NCI-H2081 treated with DMSO at 0.1 percent for 48 hours (cell line): ENCODE measurements at places on chromosomes 6 and 20.

GRCh38 chr6:10759884-10760329, 12.3 kb downstream of the TMEM14B start:
- DNase-seq, result no peak

- no peak for DNase-seq
These were observed 515.2 kb upstream of the SULF2 start for GRCh38 chr20:48300529-48300928.

GRCh38 chr20:9739991-9740390, 98.9 kb downstream of the PAK5 start:
- no peak for DNase-seq

DNA sequence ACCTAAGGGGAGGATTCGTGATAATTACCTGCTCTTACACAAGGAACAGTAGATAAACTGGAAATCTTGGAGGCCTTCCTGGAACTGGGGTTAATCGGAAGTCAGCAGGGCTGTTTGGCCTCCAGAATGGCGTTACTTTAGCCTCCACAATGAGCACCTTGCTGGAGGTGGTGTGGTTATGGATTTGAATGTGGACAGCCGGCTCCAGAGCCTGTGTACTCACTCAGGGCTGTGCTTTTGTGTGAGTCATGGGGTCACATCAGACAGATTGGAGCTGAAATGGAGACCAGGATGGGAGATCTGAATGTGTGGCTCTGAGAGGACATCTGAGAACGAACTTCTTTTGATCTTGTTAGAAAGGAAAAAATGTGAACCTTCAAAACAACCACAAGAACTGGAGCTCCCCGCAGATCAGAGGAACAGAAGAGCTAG, 30.4 kb downstream of the IGF2R start:
- no peak for DNase-seq

DNA sequence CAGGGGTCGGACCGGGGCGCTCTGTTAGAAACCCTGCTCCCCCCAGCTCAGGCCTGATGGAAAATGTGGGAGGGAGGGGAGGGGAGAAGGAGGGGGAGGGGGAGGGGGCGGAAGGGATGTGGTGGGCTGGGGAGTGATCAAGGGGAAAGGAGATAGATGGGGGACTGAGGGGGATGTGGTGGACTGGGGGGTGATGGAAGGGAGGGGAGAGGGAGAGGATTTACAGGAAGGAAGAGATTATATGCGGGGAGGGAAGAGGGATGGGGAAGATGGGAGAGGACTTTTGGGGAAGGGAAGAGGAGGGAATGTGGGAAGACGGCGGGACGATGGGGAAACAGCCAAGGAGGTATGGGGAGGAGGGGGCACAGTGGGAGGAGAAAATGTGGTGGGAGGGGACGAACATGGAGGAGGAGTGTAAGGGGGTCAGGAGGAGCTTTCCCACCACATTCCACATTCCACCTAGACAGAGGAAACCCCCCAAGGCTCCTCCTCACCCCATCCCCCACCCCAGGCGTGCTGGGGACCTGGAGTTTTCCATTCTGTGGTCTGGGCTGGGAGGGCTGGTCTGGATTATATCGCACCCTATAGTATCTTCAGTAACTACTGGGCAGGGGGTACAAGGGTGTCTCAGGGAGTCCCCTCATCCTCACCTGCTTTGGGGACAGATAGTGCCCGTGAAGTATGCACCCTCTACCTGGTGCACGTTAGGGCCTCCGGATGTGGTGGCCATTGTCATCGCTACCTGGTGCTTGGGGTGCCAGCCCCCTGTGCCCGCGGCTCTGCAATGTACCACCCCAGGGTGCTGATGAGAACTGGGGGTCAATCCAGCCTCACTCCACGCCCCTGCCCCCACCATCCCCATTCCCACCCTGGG, 578 bp upstream of the PTGIS start:
- no peak for DNase-seq

- DNase-seq, result no peak
These were observed 11.2 kb downstream of the CD83 start for GRCh38 chr6:14128746-14129145.

- DNase-seq, result no peak
These were observed 27.3 kb downstream of the SRSF3 start for GRCh38 chr6:36621371-36621855.

- no peak for DNase-seq
These were observed 60.2 kb upstream of the RPS6KA2 start for GRCh38 chr6:166687070-166687878.

DNA sequence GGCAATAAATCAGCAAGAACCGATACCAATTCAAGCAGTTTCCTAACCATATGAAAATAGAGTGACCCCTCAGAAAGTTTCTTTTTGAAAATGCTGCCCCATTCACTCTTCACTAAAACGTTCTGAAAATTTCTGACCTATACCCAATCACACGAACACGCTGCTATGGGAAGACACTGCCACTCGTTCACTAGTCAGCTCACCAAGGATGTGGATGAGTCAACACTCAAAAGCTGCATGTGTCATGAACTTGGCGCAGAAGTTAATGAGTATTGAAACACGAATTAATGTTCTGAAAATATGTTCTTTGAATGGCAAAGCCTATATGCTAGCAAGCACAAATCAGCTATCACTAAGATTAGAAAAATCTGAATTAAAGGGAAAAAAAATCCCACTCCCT, 84.2 kb downstream of the PREP start:
- DNase-seq, result no peak

DNA sequence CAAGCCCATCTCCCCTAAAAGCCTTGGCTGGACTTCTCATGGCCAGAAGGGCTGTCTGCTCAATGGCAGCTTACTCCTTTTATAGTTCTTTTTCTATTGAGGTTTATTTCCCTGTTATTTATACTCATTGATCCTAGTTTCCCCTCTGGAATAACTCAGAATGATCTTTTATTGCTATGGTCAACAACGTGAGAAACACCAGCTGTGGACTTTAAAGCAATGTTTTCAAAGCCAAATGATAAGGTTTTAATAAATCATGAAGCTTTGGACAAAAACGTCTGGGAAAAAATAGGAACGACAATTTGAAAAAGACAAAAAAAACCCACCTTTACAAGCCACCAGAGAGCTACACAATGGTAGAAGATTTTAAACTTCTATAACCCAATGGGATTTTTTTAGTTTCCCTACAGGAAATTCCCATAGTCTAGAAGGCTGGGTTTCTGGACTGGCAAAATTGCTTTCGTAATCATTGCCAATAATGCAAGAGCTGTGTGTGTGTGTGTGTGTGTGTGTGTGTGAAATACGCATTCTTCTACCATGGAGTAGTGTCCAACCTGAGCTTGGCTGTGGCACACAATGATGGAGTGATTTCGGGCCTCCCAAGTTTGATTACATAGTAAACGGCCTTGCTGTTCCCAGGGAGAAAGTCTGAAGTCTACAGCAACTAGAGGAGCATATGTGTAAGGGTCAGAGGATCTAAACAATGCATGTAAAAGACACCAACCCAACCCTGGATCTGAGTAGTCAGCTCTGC, 396.0 kb downstream of the SYNE1 start:
- DNase-seq, result no peak

- peak; percentile 63 for DNase-seq
These were observed 125.9 kb upstream of the INSM1 start for GRCh38 chr20:20241976-20242375.

DNA sequence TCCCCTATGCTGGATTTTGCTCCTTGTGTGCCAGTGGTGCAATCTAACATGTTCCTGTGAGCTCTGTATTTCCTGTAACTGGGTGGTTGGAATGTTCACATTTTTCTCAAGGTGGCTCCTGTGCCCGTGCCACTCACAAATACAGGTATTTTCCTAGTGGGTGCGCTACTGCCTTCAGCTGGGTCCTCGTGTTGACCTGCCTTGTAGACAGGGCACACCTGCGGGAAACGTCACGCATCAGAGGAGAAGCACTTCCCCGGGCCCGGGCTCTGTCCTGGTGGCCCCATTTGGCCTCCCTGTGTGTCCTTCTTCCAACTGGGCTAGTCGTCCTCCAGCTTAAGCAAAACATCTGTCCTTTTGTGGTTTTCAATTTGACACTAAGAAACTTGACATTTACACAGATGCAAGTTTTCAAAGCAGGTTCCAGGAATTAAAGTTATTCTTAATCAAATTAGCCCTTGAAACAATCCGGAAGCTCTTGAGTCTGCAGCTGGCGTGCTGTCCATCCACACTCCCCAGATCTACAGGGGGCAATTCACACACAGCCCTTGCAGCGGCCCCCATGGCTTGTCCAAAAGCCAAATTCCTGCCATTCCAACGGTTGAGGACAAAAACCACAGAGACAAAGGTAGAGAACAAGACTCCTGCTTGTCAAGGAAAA, 275.1 kb downstream of the CDC5L start:
- DNase-seq, result no peak

- no peak for DNase-seq
These were observed 43.6 kb downstream of the ADTRP start for GRCh38 chr6:11734861-11735613.

GRCh38 chr6:26043384-26044139, 43.7 kb upstream of the HFE start:
- DNase-seq, result no peak

- no peak for DNase-seq
These were observed 19.3 kb downstream of the HIVEP2 start for GRCh38 chr6:142925575-142926110.

DNA sequence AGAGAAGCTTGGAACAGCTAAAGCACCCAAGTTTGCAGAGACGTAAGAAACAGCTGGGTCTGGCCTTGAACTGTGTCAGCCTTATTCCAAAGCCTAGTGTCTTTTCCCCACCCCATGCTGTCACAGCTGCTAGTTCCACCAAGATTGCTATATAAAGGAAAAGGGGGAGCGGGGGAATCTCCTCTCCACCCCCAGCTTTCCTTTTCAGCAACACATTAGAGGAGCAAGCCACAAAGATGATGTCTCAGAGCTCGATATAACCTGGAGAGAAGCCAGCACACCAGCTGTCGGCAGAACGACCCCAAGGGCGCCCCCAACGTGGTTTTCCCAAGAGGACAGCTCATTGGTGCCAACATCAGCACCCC, 36.5 kb downstream of the ATP9A start:
- no peak for DNase-seq

DNA sequence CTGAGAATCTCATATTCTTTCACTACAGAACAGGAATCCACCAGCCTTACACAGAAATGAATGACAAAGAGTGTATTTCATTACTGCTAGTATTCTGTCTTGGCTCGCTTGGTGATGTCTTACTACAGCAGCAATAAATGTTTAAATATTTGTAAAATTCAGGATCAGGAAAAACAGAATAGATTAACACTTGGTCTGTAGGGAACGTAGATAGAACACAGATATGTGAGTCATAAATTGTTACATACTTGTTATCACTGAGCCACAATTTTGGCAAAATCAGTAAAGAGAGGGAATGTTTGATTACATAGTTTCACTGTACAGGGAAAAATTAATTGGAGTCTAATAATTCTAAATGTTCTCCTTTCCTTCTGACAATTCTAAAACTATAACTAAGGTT, 11.0 kb downstream of the SHPRH start:
- DNase-seq, result no peak

- DNase-seq, result no peak
These were observed 52.6 kb upstream of the SALL4 start for GRCh38 chr20:51854921-51855320.

DNA sequence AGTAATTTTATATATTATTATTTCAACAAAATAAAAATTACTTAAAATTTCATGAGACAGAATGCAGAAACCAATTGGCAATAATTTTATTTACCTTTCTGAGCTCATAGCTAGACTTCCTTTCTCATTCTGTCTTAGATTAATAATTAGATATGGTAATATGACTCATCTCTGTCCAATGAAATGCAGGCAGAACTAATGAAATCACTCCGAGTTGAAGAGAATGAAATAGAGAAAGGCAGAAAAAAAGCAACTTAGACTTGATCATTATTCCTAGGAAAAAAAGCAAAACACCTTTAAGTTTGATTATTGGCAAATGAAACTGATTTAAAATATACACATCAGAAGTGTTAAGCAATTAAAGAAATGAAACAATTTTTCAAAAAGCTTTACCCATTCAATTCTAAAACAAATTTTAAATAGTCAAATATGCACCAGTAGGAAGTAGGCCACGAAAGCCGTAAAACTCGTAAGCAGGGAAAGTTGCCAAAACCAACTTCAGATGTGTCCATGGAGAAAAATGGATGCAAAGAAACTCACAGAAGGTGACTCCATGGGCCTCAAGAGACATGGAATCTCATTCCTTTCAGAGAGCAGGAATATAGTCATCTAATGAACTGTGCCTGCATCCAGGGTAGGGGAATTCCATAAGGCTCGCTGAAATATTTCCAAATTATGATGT, 293.8 kb upstream of the RGS17 start:
- no peak for DNase-seq

GRCh38 chr20:22370137-22370536, 214.2 kb downstream of the FOXA2 start:
- DNase-seq, result no peak

- no peak for DNase-seq
These were observed 95.3 kb downstream of the RNGTT start for GRCh38 chr6:88867841-88868731.

DNA sequence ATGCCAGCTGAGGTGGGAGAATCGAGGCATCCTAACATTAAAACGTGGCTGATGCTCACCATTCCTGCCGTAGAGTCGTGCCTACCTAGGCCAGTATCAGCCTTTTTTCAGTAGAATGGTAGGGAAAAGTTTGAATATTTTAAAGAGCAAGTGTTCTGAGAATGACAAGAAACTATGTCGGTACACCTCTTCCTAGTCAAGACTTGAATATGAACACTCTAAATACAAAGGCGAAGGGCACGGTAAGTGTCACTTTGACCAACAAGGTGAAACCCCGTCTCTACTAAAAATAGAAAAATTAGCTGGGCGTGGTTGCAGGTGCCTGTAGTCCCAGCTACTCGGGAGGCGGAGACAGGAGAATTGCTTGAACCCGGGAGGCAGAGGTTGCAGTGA, 1.0 kb downstream of the GINM1 start:
- no peak for DNase-seq

- no peak for DNase-seq
These were observed 22.9 kb upstream of the NPBWR2 start for GRCh38 chr20:64130271-64130670.

DNA sequence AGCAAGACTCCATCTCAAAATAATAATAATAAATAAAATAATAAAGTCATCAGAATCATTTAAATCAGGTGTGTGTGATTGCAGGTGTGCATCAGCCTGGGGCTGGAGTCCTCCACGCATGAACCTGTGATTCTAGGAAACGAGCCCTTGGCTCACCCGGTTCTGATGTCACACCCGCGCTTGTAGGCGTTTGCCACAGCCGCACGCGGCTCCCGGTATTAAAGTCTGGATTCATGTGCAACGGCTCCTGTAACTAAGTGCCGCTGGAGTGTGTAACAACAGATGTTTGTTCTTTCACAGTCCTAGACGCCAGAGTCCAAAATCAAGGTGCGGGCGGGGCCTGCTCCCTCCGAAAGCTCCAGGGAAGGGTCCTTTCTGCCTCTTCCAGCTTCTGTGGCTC, 45.2 kb downstream of the KCNQ2 start:
- DNase-seq, result no peak

- no peak for DNase-seq
These were observed 159.4 kb upstream of the GGTLC1 start for GRCh38 chr20:24147961-24148360.

- no peak for DNase-seq
These were observed 10.8 kb downstream of the MAVS start for GRCh38 chr20:3857405-3857804.
